ENCODE measurements at places on chromosomes 7 and 10. TPM values are rescaled to one million over a fixed set of nuclear protein-coding genes. Genes with fewer than 3 reads are reported as not detected.

The SPDYE8 gene
- not detected for polyA plus RNA-seq

The ZNF777 gene
- polyA plus RNA-seq: 6.9 TPM

The CHAT gene
- polyA plus RNA-seq: not detected

The ZNF485 gene
- polyA plus RNA-seq: 1.2 TPM

- H3K4me3 ChIP-seq: no peak overlapping the region
- H3K4me1 ChIP-seq: no peaks in the 10 kb centered on the region
- H3K27me3 ChIP-seq: no peaks in the 10 kb centered on the region
- peak; percentile 45 for DNase-seq
- H3K27ac ChIP-seq: no peak overlapping the region
- H3K36me3 ChIP-seq: no peaks in the 10 kb centered on the region
These were observed 209.7 kb upstream of the TMEM196 start for GRCh38 chr7:19982841-19983835.

DNA sequence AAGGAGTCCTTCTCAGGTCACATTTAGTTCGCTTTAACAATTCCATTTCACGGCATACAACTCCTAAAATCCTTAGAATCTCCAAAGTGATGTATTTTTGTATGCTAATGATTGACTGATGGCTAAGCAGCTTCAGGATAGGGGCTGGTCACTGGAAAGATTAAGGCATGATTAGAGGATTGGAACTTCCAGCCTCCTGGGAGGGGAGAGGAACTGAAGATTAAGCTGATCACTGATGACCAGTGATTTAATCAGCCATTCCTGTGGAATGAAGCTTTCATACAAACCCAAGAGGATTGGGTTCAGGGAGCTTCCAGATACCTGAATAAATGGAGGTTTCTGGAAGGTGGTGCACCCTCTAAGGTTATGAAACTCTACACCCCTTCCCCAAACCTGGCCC is 123.9 kb upstream of the CDK13 start:
- H3K36me3 ChIP-seq: no peaks in the 10 kb centered on the region
- H3K27me3 ChIP-seq: no peaks in the 10 kb centered on the region
- H3K27ac ChIP-seq: no peak overlapping the region
- H3K4me3 ChIP-seq: no peak overlapping the region
- DNase-seq: no peak

GRCh38 chr10:1531883-1532597 is 205.3 kb downstream of the ADARB2 start:
- H3K4me1 ChIP-seq: no peaks in the 10 kb centered on the region
- no peaks in the 10 kb centered on the region for H3K27me3 ChIP-seq
- H3K27ac ChIP-seq: no peak overlapping the region
- H3K36me3 ChIP-seq: no peaks in the 10 kb centered on the region
- no peak overlapping the region for H3K4me3 ChIP-seq

DNA sequence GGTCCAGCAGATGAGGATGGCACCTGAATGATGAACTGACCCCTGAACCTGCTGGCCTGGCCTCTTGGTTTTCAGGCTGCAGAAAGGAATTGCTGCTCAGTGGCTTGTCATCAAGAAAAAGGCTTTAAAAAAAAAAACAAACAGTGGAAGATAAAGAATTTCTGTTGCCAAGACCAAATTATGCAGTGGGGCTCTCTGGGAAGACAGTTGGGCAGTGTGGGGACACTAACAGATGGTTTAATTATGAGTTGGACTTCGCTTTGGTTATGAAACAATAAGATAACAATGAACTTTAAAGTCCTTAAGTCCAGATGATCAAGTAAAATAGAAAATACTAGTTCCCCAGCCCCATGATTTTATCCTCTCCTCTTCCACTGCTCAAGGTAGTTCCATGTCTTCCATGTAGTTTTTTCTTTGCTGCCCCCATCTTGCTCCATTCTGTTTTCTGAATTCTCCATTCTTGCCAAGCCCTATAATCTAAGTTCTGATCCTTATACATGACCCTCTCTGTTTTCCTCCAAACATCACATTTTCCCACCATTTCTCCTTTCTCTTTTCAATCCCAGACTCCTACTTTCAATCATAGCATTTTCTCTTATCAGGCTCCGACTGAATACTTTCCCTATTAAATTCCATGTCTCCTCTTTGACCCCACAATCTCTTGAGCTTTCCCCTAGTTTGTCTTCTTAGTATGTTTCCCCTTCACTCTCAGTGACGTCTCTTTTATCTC is 52.6 kb downstream of the ANK3 start:
- no peaks in the 10 kb centered on the region for H3K4me1 ChIP-seq
- no peak overlapping the region for H3K4me3 ChIP-seq
- no peaks in the 10 kb centered on the region for H3K27me3 ChIP-seq
- no peak for DNase-seq
- H3K27ac ChIP-seq: no peak overlapping the region
- H3K36me3 ChIP-seq: no peaks in the 10 kb centered on the region

GRCh38 chr7:133230591-133231194 is 22.2 kb upstream of the EXOC4 start:
- H3K4me3 ChIP-seq: no peak overlapping the region
- H3K4me1 ChIP-seq: no peaks in the 10 kb centered on the region
- H3K27ac ChIP-seq: no peak overlapping the region
- no peak for DNase-seq
- H3K27me3 ChIP-seq: no peaks in the 10 kb centered on the region

- no peaks in the 10 kb centered on the region for H3K4me1 ChIP-seq
- H3K27ac ChIP-seq: no peak overlapping the region
- H3K4me3 ChIP-seq: peak overlapping the region; percentile 13
- H3K27me3 ChIP-seq: no peaks in the 10 kb centered on the region
These were observed 82.7 kb downstream of the PAX2 start for GRCh38 chr10:100827819-100828737.

DNA sequence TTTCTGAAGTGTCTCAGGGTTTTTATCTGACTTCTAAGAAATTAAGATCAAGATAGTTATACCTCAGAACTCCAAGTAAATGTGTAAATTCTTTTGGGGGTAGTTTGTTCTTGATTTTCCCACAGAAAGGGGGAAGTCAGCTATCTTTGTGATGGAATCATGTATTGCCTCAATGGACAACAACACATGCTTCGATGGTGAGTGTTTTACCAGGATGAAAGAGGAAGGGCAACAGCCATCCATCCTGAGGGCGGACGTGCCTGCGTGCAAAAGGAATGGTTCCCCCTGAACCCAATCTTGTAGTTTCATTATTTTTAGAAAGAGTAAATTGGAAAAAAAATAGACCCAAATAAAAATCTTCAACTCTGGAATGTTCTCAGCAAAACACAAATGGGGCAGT is 67.2 kb upstream of the ZPBP start:
- H3K36me3 ChIP-seq: no peaks in the 10 kb centered on the region
- DNase-seq: no peak
- no peak overlapping the region for H3K4me3 ChIP-seq

- no peaks in the 10 kb centered on the region for H3K4me1 ChIP-seq
- H3K4me3 ChIP-seq: no peak overlapping the region
- no peaks in the 10 kb centered on the region for H3K27me3 ChIP-seq
These were observed 1007.7 kb downstream of the NRG3 start for GRCh38 chr10:82882722-82883121.

- H3K4me3 ChIP-seq: no peak overlapping the region
- no peak for DNase-seq
- H3K36me3 ChIP-seq: no peaks in the 10 kb centered on the region
- no peak overlapping the region for H3K27ac ChIP-seq
These were observed 449.0 kb downstream of the GRID1 start for GRCh38 chr10:85917601-85918000.

GRCh38 chr10:3666525-3667302 is 118.3 kb downstream of the KLF6 start:
- no peaks in the 10 kb centered on the region for H3K36me3 ChIP-seq
- H3K4me1 ChIP-seq: no peaks in the 10 kb centered on the region
- H3K27me3 ChIP-seq: no peaks in the 10 kb centered on the region
- peak; percentile 70 for DNase-seq
- H3K27ac ChIP-seq: no peak overlapping the region
- H3K4me3 ChIP-seq: no peak overlapping the region

DNA sequence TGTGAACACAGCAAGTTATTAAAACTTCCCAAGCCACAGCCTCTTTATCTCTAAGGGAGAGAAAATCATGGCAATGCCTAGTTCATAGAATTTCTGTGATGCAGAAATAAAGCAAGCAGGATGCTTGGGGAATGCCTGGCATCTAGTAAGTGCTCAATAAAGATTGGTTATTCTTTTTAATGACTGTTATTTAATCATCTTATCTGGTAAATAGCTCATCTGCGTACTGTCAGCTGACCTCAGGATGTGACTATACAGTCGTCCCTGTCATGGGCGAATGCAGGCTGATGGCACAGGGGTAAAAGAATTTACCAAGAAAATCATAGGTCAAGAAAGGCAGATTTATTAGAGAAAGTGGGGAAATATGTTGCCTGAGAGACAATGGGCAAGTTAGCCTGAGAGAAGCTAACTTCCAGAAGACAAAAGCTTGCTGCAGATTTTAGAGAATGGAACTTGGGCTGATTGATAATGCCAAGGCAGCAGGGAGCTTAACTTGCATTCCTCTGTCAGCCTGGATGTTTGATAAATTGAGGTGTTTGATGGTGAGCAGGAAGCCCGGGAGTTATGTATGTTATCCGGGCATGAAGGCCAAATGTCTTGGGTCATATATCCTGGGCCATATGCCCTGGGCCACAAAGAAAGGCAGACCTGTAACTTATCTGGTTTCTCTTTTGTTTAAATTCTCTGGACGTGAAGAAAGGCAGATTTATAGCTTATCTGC is 126.0 kb downstream of the KCNMA1 start:
- DNase-seq: no peak
- H3K4me3 ChIP-seq: no peak overlapping the region
- no peaks in the 10 kb centered on the region for H3K36me3 ChIP-seq

DNA sequence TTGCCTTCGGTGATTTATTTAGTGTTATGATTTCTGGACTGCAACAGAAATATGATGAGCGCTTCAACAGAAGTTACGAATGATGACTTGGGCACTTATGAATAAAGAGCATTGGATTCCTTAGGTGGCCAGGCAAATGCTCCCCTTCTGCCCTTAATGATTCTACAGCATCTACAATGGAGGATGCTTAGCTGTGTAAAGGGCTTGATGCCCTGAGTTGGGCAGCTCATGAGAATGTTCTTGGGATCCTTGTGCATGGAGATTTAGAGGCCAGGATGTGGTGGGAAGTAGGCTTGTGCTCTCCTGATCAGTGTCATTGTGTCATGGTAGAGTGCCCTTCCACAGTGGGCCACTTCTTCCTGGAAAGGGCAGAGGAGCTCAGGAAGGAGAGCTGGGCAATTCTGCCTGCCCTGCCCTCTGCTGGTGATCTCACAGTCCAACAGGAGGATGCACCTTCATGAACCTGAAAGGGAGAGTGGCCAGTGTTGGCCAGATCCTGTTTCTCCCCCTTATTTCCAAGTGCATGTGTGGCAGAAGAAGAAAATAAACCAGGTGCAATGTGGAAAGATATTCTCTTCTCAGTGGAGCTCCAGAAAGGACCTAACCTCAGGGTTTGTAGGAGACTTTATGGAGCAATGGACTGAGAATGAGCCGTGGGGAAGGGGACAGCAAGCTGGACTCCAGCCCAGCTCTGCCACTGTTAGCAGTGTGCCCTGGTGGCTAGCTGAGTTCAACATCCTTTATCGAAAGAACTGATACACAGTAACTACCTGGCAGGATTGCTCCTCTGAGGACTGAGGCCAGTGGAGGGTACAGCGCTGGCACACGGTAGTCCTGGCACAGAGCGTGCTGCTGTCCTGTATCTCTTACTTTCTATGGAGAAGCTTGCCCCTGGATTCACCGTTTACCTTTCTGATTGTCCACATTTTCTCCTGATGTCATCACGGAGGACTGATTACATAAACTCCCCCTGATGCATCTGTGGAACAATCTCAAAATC is 182.9 kb downstream of the BMPER start:
- no peak overlapping the region for H3K4me3 ChIP-seq
- no peak overlapping the region for H3K27ac ChIP-seq
- no peak for DNase-seq
- no peaks in the 10 kb centered on the region for H3K36me3 ChIP-seq

DNA sequence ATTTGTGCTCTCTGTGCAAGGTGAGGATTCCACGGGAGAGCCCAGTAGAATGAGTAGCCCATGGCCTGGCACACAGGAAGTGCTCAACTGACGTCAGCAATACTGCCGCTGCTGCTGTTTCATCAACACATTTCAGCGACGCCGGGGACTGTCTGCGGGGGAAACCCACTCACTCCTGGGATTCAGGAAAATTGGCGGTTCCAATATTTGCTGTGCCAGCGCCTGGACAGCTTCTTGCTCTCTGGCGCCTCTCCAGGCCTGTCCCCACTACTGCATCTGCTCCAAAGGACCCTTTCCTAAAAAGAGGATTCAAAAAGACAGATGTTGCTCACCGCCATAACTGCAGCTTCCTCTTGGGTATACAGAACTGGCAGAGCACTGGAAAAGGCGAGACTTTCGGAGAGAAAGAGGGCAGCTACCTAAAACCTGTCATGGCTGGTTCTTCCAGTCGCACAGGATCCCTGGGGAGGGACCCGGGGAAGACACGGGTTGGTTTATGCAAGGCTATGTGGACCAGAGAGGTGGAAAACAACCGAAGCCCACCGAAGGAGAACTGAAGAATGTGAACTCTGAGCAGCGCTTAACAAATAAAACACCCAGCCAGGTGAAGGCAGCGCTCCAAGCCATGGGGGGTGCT is 39.7 kb upstream of the ENO4 start:
- no peaks in the 10 kb centered on the region for H3K36me3 ChIP-seq
- no peak for DNase-seq
- H3K27me3 ChIP-seq: no peaks in the 10 kb centered on the region
- no peak overlapping the region for H3K27ac ChIP-seq
- no peaks in the 10 kb centered on the region for H3K4me1 ChIP-seq

GRCh38 chr7:87316097-87316700 is 29.3 kb upstream of the CROT start:
- DNase-seq: no peak
- no peaks in the 10 kb centered on the region for H3K36me3 ChIP-seq
- H3K27ac ChIP-seq: no peak overlapping the region
- no peak overlapping the region for H3K4me3 ChIP-seq
- no peaks in the 10 kb centered on the region for H3K4me1 ChIP-seq

- H3K4me1 ChIP-seq: no peaks in the 10 kb centered on the region
- no peaks in the 10 kb centered on the region for H3K27me3 ChIP-seq
- H3K4me3 ChIP-seq: no peak overlapping the region
- H3K27ac ChIP-seq: no peak overlapping the region
- no peaks in the 10 kb centered on the region for H3K36me3 ChIP-seq
These were observed 42.1 kb upstream of the INSIG1 start for GRCh38 chr7:155255621-155256020.

DNA sequence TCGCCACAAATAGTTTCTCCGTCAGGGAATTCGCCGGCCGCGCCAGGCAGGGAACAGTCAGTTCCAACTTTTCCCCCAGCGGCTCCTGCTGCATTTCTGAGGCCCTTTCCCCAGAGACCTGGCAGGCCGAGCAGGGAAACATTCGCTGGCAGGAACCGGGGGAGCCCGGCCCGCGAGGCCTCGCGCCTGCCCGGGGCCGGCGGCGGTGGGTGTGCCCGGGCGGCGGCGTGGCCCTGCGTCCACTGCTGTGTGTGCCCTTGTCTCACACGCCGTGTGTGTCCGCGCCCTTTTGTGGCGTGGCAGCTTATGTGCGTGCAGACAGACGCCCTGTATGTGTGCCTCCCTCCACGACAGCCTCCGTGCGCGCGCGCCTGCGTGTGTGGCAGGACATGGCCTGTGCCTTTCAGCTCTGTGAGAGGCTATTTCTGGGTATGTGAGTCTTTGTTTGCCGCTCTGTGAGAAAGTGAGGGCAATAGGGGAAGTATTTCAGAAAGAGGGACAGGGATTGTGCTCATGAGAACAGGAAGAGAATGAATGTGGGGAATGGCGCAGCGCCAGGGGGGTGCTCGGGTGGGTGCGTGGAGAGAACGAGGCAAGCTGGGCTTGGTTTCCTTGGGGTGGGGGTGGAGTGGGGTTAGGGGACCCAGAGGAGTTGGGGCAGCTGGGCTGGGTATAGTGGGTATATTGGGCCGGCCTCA is 689 bp upstream of the SMARCD3 start:
- no peaks in the 10 kb centered on the region for H3K27me3 ChIP-seq
- no peaks in the 10 kb centered on the region for H3K4me1 ChIP-seq
- peak overlapping the region; percentile 61 for H3K27ac ChIP-seq
- H3K36me3 ChIP-seq: no peaks in the 10 kb centered on the region
- DNase-seq: peak; percentile 84

Data from aorta (tissue), 5 donors.